ENCODE measurements at places on chromosomes 12 and 14.

DNA sequence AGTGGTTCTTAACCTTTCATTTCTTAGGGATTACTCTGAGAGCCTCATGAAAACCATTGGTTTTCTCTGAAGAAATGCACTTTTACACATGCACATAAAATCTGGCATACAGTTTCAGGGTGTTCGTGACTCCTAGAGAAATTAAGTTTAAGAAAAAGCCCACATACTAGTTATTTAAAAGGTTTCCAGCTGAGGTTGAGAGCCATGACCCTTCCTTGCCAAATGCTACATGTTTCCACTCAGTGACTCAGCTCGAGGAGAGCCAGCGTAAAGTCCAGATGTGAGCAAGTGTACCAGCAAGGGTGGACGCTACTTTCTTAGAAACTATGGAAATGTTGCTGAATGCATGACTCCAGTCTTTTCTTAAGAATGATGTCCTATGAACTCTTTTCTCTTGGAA, 42.7 kb upstream of the FLRT2 start:
- DNase-seq = no peak

- DNase-seq = no peak
Observed at GRCh38 chr14:102798926-102799325, 21.7 kb downstream of the TRAF3 start.

- DNase-seq = no peak
Observed at GRCh38 chr14:71658261-71658860, 273.9 kb upstream of the RGS6 start.

DNA sequence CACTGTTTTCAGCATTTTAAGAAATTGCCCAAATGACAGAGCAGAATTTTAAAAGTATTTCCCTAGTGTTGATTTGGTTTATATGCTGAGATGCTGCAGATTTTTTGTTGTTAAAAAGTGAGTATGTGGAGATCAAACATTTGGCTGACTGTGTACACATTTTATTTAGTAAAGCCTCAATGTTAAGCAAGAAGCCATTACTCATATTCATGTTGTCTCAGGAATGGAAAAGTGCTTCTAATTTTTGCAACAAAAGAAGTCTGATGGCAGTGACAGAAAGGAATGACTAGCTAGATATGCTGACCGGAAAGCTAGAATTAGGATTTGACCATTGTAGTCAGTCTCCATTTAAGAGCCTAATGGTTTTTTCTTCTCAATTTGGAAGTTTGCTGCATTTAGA, 22.5 kb downstream of the SLC38A6 start:
- no peak for DNase-seq

DNA sequence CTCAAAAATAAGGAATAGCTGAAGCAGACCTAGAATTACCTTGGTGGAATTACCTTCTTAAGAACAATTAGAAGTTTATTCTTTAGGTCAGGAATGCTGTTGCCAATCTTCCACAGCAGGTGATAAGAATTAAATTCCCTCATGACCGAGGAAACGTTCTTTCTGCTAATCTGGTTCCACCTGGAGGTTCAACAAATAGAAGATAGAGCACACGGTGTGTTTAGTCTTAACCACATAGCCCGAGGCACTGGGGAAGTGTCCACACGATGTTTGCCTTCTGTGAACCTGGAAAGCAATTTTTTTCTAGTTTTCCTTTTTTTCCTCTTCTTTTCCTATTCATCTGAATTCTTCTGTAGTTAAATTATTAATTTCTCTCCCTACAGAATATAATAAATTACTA, 906.9 kb downstream of the NRXN3 start:
- no peak for DNase-seq

GRCh38 chr14:93943052-93943451, 15.9 kb downstream of the FAM181A start:
- DNase-seq = no peak

DNA sequence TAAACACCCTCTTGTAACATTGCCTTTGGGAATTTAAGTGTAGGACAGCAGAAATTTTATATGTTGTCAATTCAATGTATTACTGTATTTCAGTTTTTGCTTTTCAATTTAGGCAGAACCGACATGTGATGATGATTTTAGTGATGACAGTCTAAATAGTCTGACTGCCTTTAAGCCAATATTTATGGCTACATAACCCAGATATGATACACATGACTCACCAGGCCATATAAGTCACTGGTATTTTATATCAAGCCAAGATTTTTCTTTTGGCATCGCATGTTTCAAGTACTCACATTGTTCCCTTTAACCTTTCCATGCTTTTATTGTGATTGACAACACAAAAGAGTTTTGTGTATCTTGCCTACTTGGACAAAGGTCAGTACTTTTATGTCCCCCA, 13.6 kb upstream of the PPM1A start:
- DNase-seq = no peak

Data from smooth muscle cell of the brain vasculature (primary cell).